ENCODE measurements at places on chromosomes 3 and 15. TPM values are rescaled to one million over a fixed set of nuclear protein-coding genes. Genes with fewer than 3 reads are reported as not detected.

GRCh38 chr15:99239545-99240198 is 9.7 kb downstream of the TTC23 start:
- no peak for DNase-seq

- DNase-seq, result no peak
Observed at GRCh38 chr3:167882057-167882667, 146.6 kb downstream of the SERPINI1 start.

DNA sequence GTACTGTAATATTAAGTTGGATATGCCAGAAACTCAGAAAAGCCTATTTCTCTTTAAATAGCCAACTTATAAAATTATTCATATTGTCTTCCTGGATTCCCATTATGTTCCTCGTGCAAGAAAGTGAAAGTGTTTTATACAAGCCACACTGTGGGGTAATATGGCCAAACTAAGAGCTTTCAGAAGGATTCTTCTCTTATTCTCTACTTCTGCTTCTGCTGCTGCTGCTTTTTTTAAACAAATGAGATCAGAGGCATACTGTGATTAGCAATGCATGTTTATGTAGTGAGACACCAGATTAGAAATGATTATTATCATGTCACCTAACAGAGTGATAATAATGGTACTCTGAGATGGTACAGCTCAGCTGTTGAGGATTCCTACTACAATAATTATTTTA is 1026.5 kb upstream of the CFAP20DC start:
- no peak for DNase-seq

- DNase-seq, result no peak
Observed at GRCh38 chr3:55737186-55737585, 250.1 kb upstream of the WNT5A start.

DNA sequence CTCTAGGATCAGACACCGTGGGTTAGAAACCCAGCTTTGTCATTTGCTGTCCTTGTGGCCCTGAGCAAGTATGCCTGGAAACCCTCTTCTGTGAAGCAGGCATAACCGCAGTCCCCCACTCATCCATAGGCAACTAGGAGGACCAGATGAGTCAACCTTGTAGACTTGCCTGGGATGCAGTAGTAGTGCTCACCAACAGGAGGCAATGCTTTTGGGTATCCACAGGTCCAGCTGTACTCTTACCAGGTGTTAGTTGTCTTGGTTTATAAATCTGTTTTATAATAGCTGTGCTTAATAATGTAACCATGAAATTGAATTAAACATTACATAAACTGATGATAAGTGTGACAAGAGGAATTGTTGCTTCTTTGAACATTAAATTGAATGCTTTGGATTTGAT is 389.3 kb downstream of the IL20RB start:
- DNase-seq, result no peak

DNA sequence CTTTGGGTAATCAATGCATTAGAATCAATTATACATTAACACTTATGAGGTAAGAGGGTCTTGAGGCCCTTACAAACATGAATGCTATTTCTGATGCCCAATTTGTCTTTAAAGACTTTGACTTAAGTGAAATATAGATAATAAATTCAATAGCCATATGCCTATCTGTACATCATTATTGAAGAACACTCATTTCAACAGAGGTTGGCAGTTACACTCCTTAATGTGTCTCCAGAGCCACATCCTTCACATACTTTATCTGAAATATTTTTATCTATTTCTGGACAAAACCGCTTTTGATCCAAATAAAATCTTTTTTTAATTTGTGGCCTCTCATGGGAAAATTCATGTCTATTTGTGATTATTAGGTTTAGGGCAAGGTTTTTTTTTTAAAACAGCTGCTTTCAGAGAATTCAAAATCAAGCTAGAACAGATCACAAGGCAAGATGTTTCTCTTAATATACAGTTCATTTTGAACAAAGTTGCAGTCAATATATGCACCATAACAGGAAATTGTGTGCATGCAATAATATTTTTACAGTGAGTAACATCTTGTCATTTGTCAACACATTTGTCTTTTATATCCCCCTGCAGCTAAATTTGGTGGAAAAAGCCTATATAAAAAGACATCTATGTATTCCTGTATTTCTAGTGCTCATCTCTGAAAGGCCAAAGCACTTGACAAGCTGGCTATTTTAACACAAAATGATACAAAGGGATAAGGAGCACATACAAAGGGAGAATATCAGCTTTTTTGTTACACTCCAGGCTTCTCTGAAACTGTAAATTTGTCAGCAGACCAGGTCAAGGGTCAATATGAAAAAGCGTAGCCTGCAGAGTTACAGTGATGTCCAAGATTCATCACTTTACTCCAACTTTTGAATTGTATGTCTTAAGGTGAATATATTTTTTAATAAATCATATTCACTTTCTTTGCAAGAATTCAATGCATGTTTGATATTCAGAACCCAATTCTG is 146.2 kb upstream of the DPH6 start:
- DNase-seq, result no peak

DNA sequence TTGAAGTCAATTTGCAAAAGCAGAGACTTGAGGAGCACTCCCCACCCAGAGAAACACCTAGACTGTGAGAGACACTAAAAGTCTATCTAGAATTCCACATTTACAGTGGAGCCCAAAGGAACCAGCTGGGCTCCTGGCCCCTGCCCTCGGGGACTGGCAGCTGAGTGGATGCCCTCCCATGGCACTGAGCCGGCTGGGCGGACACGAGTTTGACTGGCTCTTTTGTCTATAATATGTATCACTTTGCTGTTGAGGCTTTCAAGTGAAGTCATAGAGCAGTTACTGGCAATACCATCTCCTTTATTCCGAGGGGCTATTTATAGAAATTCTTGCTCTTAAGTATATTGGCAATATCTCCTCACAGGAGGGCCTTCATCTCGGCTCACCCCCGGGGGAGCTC is 65.8 kb upstream of the TNFAIP8L3 start:
- DNase-seq, result no peak

DNA sequence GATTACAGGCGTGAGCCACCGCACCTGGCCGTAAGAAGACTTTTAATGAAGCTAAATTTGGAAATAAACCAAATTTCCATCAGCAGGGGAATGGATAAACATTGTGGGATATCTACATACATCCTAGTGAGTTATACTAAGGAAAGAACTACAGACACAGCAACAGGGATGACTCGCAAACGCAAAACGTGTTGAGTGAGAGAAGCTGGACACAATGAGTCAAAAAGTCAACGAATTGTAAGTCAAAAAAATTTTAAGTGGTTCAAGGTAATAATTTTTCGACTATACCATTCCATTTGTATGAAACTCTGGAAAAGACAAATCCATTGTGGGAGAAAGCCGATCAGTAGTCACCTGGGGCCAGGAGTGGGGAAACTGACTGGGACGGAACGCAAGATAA is 19.9 kb downstream of the PLA2G4F start:
- no peak for DNase-seq

DNA sequence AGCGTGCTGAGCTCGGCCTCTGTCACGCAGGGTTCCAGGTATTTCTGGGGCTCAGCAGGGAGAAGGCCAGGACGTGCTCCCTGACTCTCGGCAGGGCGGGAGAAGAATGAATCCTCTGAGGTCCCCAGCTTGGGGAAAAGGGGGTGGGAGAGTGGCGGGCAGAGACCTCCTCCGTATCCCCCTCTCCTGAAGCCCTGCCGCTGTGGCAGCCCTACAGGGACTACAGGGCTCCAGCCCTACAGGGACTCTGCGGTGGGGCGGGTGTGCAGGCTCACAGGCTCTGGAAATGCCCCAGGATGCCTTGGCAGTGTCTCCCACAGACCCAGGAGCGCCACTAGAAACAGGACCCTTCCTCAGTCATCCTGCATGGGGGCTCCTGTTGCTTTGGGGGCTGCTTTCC is 46.2 kb downstream of the HMCES start:
- no peak for DNase-seq

- DNase-seq, result no peak
Observed at GRCh38 chr3:11154036-11154952, at the start of gene HRH1. Gene HRH1 (plus strand): TSS chr3:11154493. CDS start chr3:11259038, 104,545 bp downstream.

GRCh38 chr15:79410237-79410636 is 21.9 kb upstream of the MINAR1 start:
- no peak for DNase-seq

DNA sequence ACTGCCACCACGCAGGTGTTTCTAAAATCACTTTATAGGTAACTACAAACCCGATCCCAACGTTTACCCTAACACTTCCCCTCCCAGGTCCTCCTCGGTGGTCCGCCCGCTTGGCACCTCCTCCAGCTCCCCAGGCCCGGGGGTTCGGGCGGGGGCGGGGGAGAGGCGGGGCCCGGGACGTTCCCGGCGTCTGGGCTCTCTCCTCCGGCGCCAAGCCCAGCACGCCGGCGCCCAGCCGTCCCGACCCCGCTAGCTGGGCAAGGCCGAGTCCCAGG is 562 bp downstream of the CGGBP1 start:
- peak; percentile 27 for DNase-seq

GRCh38 chr15:40764629-40765103 is 798 bp downstream of the GCHFR start:
- no peak for DNase-seq

DNA sequence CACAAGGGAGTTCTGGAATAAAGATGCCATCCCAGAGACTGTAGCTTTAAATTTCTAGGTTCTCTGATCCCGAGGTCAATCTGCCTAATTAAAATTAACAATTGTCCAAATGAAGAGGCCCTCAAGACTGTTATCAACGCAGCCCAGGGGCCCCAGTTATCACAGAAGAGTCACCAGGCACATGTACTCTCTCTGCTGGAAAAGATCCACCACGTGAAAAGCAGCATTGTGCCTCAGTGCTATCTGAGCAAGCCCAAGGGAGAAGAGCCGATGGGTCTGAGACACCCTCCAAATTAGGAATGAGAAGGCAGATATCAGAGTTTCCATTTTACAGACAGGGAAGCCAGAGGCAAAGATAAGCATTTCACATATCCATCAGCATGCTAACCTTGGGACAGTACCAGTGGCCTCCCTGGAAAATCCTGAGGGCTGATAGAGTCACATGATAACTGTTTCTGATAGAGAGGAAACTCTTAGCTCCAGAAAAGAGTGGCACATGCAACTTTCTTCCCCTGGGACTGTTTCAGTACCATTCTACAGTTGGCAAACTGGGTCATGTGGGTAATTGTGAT is 55.5 kb downstream of the ITGB5 start:
- DNase-seq, result no peak

CLSTN2 gene
- polyA plus RNA-seq, result 1.9 TPM

GRCh38 chr3:56207922-56208321 is 260.3 kb downstream of the ERC2 start:
- no peak for DNase-seq

- no peak for DNase-seq
Observed at GRCh38 chr3:45181496-45181895, 35.3 kb upstream of the CDCP1 start.

BCHE gene
- 12.9 TPM for polyA plus RNA-seq

- DNase-seq, result no peak
Observed at GRCh38 chr3:15527031-15527459, 5.5 kb upstream of the COLQ start.

DNA sequence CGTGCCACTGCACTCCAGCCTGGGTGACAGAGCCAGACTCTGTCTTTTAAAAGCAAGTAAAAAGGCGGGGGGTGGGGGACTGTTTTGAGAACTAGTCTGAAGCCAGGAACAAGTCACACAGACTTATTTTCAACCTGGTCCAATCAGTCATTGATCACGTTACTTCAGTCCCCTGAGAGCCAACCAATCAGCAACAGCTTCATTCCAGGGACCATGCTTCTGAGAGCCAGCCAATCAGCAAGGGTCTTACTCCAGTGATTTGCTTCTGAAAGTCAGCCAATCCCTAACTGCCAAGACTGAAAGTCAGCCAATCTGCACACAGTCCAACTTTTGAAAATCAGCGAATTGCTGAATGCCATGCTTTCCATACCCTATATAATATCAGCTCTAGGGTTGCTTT is 48.6 kb upstream of the C15orf39 start:
- no peak for DNase-seq
